Mesothelial cell of epicardium (in vitro differentiated cells): ENCODE measurements at places on chromosomes 11 and 22. TPM values are rescaled to one million over a fixed set of nuclear protein-coding genes. Genes with fewer than 3 reads are reported as not detected.
A peak's percentile ranks its signal among the peaks of the same experiment; 100 is the strongest.

SLC22A25 gene
- not detected in 3 replicates for total RNA-seq

DNA sequence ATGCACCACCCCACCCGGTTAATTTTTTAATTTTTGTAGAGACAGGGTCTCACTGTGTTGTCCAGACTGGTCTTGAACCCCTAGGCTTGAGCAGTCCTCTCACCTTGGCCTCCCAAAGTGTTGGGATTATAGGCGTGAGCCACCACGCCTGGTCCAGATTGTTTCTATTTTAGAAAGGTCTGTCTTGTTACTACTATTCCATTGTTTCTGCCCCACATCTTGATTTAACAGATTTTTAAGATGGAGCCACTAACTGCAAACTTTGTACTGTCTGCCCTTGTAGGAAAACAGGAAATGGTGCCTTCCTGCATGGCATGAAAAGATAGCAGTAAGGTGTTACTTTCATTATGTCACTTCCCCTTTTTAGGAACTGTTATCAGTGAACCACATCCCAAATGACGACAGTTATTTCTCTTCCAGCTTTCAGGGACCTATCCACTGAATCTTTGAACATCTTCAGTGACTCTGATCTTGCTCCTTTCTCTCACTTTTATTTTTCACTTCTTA lies 23.2 kb downstream of the TAF1D start:
- no peak overlapping the region for H3K4me3 ChIP-seq
- H3K27me3 ChIP-seq: no peaks in the 10 kb centered on the region
- H3K27ac ChIP-seq: no peak overlapping the region
- DNase-seq: no peak
- no peaks in the 10 kb centered on the region for H3K4me1 ChIP-seq

OR2D2 gene
- total RNA-seq: 0.40 to 0.85 TPM (median 0.41 TPM) in 3 replicates

DNA sequence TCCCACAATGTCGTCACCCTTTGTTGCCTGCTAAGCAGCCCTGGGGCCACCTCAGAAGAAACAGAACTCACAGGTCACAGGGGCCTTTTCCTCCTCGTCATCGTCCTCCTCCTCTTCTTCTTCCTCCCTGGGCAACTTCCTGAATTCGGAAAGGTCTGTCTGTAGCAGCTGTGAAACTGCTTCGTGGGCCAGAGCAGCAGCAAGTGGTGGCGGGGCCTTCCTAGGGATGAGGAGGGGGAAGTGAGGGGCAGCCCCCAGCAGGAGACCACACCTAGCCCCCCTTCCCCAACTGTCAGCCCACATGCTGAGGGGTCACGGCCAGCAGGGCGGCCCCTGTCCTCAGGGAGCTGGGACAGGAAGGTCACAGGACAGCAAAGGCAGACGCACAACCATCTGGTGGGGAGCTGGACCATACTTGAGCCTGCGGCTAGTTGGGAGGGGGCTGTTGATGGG lies 13.2 kb downstream of the PPM1F start:
- H3K27ac ChIP-seq: peak overlapping the region; percentile 30
- H3K36me3 ChIP-seq: peaks cover 15% of the 10 kb centered on the region
- peaks cover 19% of the 10 kb centered on the region for H3K4me1 ChIP-seq
- no peak for DNase-seq
- H3K27me3 ChIP-seq: no peaks in the 10 kb centered on the region
- H3K4me3 ChIP-seq: no peak overlapping the region

DNA sequence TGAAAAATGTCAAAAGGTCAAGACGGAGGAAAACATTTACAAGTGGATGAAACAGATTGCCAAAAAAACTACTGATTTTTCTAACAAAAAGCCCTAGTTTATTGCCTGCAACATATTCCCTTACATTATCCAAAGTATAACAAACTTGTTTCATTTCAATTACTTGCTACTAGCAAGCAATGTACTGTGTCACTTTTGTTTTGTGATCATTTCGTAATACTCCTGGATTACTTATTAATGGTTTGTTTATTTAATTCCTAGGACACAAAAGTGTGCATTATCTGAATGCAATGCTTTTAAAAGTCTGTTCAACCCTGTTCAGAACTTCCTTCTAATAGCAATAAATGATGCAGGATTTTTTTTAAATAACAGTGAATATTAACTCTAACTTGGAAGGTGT lies 50.9 kb downstream of the CCDC34 start:
- no peak for DNase-seq
- H3K4me3 ChIP-seq: no peak overlapping the region
- no peaks in the 10 kb centered on the region for H3K27me3 ChIP-seq
- peaks cover 27% of the 10 kb centered on the region for H3K4me1 ChIP-seq
- H3K36me3 ChIP-seq: no peaks in the 10 kb centered on the region
- H3K27ac ChIP-seq: no peak overlapping the region
